Smooth muscle cell of bladder (primary cell): ENCODE measurements at places on chromosomes 7 and 10. TPM values are rescaled to one million over a fixed set of nuclear protein-coding genes. Genes with fewer than 3 reads are reported as not detected.

Gene CFAP46
- 0.37 and 1.1 TPM in 2 replicates for total RNA-seq

Gene TMEM120A
- 35.7 and 38.6 TPM in 2 replicates for total RNA-seq

Gene AKR1C3
- 48.4 and 82.3 TPM in 2 replicates for total RNA-seq

Gene UNC5B
- total RNA-seq, result 22.0 and 24.2 TPM in 2 replicates

Gene DCLRE1C
- total RNA-seq, result 7.8 and 7.9 TPM in 2 replicates

Gene SNX13
- 38.4 and 40.0 TPM in 2 replicates for total RNA-seq

Gene PCLO
- under 0.01 TPM in 2 replicates for total RNA-seq

Gene HKDC1
- total RNA-seq, result 0.28 and 0.74 TPM in 2 replicates

Gene KDM7A
- 4.8 and 5.7 TPM in 2 replicates for total RNA-seq
